ENCODE measurements at places on chromosomes 5 and 9.

- peak; percentile 44 for DNase-seq
Measured at GRCh38 chr9:137685741-137686420, 67.1 kb downstream of the EHMT1 start.

DNA sequence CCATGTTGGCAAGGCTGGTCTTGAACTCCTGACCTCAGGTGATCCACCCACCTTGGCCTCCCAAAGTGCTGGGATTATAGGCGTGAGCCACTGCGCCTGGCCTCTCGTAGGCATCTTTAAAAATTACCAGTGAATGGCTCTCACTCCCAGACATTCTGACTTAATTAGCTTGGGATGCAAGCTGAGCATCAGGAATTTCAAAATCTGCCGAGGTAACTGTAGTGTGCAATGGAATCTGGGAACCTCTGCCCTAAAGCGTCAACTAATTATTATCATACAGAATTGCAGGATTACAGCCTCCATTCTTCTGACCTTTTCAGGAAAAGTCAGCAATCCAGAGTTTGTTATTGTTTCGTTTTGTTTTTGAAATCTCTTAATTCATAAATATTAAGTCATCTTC, 213.4 kb upstream of the DMAC1 start:
- DNase-seq, result peak; percentile 6

DNA sequence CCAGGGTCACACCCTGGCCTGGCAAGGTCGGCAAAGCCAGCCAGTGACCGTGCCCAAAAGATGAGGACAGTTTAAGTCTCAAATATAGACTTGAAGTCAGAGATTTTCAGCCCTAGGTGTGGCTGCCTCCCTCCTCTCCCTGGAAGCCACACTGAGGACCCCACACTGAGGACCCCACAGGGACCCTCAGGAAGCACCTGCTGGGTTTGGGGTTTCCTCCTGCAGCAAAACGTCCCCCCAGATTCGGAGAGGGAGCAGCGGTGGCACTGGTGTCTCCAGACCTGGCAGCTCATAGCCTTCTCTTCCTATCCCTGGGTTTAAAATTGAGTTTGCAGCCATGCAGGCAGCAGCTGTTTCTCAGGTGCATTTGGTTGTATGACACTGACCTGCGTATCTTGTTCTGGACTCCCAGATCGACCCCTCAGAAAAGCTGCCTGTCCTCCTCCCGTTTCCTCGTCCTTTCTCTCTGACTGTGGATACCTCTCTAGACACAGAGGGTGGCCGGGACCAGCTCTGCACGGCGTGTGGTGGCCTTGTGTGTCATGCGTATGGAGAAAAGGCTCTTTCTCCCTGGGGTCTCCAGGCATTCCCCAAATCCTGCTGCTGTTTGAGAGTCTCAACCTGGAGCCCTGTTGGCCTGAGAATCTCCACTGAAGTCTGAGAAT, 36.6 kb downstream of the MRPL36 start:
- DNase-seq, result no peak

GRCh38 chr9:133731876-133732638, 6.1 kb downstream of the SARDH start:
- peak; percentile 54 for DNase-seq

GRCh38 chr5:124747791-124748686, 1.6 kb upstream of the ZNF608 start:
- DNase-seq, result peak; percentile 59

Data from GM23248 (cell line).